ENCODE measurements at places on chromosomes 4 and X.

DNA sequence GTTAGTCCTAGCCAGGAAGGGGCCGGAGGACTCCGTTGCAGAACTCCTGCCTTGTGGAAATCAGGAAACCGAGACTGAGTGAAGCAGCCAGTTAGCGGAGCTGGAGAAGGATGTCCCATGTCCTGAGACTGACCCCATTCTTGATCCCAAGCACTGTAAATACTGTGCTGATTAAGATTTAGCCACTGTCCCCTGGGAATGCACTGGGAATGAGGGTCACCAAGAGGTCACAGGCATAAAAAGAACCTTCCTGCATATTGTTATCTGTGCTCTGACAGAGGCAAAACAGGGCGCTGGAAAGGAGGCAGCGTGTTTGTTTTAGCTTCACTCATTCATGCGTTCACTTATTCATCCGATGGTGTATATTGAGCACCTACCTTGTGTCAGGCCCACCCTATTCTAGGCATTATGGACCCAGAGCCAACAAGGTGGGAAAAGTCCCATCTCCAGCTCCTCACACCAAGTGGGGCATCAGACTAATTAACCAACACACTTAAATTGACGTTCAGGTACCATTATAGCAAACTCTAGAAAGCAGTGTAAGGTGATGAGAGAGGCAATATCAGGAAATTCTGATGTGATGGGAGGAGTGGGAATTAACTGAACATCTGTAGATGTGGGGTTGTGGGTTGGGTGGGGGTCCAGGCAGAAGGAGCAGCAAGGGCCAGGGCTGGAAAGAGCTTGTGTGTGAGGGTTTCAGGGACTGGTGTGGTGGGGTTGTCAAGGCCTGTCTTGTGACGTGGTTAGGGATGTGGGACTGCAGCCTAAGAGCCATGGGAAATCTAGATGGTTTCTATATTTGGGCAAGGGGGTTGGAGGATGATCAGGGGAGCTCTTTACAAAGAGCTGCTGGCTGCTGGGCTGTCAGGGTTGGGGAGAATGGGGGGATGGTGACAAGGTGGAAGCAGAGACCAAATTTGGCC is 10.6 kb upstream of the SLC2A9 start:
- DNase-seq, result no peak

DNA sequence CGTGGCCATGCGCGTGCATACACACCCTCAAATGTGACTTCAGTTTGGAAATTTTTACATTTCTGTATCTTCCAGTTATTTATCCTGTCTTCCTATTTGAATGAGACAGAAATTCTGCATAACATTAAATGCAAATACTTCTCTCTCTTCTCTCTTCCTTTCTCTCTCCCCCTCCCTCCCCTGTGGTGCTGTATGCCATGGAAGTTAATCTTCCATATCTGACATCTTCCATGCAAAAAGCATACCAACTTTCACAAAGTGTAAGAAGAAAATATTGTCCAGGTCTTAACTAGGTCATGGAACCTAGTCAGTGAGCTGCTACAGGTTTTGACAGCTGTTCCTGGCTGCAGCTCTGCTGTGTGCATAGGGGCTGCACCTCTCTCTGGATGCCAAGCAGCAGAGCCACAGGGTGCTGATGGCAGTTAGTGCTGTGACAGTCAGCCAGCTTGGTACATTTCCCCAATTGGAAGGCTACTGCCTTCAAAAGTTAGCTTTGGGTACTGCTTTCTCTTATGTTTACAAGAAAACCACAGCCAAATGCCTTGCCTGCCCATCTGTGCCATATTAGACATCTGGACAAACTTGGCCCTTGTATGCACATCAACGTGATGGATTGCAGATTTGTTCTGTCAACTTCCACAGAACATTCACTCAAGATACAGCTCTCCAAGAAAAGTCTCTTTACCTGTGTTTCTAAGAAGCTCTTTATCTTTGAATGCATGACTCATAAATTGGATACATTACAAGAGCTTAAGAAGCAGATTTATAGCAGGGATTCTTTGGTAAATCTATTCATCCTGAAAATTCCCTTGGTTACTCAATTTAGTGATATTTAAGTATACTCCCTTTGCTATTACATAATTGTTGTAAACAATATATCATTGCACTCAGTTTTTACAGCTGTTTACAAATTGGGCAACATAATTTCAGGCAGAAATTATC is 623.8 kb downstream of the EPHA5 start:
- DNase-seq, result no peak

GRCh38 chr4:48064349-48064748 is 47.8 kb downstream of the NIPAL1 start:
- no peak for DNase-seq

GRCh38 chr4:40564004-40564403 is 65.7 kb downstream of the RBM47 start:
- DNase-seq, result peak; percentile 77

- no peak for DNase-seq
Measured at GRCh38 chr4:27022963-27023362, 162.3 kb downstream of the STIM2 start.

DNA sequence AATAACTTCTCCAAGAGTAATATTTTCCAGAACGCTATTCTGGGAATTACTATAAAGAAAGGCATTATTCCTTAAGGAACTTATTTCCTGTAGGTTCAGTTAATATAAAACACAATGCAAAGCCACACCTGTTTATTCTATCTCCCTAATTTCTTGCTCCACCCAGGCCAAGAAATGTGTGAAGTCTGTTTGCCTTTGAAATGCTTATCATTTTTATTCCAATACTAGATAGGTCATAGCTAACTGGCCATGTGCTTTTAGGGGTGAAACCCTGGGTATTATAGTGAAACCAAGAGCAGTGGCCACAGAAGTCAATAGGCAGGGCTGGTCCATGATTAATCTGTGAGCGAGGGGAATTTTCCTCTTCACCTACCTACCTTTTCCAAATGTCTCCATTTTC is 14.8 kb downstream of the CXCL3 start:
- no peak for DNase-seq

DNA sequence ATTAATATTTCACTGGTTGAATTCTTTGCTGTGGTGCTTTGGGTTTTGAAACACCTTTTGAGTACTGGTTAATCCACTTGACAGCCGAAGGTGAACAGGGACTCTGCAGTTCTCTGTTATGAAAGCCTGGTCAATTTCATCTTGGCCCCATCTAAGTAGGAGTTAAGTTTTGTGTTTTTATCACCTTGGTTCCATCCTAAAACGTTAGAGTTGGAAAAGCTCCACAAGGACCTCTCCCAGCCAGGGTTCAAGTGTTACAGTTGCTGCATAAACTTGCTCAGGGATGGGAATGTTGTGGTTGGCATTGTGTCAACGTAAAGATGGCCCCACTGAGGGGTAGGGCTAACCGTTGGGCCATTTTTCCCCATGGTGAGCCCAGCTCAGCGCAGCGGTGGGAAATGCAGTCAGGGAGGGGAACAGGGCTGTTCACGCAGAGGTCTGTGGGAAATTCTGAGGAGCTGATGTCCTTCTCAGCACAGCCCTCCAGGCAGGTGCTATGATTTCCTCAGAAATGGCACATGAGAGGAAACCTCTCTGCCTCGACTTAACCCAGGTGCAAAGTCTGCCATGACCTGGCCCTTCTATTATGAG is 188.7 kb downstream of the STIM2 start:
- DNase-seq, result no peak

- DNase-seq, result no peak
Measured at GRCh38 chrX:131845201-131845600, 177.9 kb upstream of the STK26 start.

DNA sequence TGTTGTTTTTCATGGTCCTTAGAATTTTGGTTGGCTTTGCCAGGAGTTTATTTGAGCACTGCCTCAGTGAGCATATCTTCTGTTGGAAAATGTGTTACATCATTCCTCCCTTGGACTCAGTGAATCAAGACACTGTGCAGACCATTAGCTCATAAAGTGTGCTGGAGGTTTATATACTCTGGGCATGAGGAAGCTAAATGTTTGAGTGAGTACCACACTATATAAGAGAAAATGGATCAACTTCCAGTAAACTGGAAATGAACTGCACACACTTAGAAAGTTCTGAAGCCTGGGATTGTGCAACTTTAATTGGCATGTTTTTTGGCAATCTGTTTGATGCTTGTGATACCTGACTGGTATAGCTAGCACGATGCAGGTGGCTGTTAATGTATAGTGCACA is 75.9 kb downstream of the LIMCH1 start:
- DNase-seq, result no peak

- no peak for DNase-seq
Measured at GRCh38 chr4:6502147-6502546, 29.7 kb upstream of the PPP2R2C start.

- no peak for DNase-seq
Measured at GRCh38 chr4:155759372-155760252, 791 bp downstream of the GUCY1B1 start.

DNA sequence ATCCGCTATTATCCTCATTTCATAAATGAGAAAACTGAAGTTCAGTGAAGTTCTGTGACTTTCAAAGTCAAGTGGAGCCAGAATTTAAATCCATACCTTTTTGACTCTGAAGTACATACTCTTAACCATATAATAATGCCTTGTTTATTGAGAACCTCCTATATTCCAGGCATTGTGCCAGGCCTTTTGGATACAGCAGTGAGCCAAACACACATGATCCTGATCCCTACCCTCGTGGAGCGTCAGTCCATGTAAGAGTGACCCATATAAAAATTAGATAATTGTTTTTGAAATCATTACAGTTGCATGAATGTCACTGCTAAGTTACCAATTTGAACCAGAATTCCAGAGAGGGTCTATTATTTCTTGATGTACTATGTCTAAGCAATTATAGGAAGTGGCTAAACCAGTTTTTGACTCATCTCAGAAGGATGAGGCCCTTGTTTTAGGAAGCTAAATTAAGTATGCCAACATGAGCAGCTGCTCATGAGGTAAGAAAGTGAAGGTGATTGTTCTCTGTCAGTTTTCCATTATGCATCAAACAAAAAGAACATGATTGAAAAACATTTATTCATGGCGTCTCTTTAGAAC is 289.5 kb downstream of the GLUD2 start:
- no peak for DNase-seq

- DNase-seq, result no peak
Measured at GRCh38 chr4:3411676-3412075, 30.1 kb upstream of the HGFAC start.

DNA sequence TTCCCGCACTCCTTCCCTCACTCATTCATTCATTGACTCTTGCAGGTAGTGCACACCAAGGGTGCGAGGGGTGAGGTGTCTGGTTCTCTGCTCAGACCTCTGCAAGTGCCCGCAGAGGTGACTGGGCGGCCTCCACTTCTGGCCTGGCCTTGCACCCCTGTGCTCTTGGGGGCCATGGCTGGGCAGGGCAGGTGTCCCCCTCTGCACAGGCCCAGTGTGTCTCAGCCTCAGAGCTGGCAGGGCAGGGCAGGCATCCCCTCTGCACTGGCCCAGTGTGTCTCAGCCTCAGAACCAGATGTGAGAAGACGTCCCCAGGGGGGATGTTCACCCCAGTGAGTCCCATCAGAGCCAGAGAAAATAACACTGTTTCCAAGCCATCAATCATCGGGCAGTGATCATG is 16.8 kb downstream of the CPZ start:
- no peak for DNase-seq

GRCh38 chrX:68840256-68840655 is 11.4 kb downstream of the EFNB1 start:
- no peak for DNase-seq

- DNase-seq, result no peak
Measured at GRCh38 chr4:46924789-46925529, 15.9 kb upstream of the COX7B2 start.

DNA sequence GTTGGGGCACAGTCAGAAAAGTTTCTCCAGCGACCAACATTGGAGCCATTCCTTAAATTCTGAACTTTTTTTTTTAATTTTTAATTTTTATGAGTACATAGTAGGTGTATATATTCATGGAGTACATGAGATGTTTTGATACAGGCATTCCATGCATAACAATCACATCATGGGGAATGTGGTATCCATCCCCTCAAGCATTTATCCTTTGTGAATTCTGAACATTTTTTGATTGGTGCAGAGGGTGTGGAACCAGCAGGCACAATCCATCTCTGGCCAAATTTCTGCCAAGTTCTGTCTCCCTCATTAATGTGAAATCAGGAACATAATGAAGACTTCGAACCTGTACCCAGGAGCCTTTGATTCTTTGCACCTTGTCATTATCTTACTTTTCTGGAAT is 267.0 kb downstream of the FRMPD4 start:
- no peak for DNase-seq

DNA sequence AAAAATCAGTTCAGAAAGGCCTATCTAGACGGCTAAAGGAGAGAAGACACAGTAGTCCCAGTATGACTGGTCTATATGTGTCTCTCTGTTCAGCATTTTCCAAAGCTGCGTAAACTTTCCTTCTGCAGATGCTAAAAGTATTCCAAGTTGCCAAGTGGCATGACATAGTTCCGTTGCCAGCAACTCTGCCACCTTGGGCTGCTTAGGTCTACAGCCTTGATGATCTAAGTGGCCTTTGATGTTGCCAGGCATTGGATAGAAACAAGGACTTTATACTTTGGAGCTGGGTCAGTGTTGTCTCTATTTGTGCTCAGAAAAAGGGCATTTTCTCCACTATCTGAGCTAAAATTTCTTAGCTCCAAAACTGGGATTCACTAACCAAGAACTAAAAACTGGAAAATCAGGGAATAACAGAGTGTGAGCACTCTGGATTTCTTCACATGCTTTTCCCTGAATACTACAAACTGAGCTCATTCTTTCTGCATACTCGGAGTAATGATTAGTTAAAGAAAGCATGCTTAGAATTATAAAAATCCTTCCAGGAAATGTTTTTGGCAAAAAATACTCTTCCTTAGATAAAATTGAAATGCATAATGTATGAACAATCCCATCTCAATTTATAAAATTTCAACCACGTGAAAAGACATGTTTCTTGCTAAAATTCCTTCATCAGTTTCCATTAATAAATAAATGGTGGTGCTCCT is 191.4 kb downstream of the ADAMTS3 start:
- no peak for DNase-seq

- no peak for DNase-seq
Measured at GRCh38 chr4:11698846-11699590, 270.3 kb upstream of the HS3ST1 start.

DNA sequence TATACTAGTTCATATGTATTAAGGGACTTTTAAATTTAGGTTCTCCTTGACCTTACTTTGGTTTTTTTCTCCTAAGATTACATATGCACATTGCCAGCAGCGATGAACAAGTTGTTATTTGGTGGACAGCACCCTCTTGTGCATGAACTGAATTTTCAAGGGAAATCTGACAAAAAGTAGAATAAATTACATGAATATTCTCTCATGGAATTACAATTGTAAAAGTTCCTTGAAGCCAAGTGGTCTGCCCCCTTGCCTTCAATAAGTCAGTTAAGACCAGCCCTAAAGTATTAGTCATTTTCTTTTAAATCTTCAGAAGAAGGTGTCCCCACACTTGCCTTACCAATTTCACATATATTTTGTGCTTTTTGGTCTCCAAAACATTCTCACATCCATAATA is 30.7 kb upstream of the SMARCA5 start:
- no peak for DNase-seq

Measured in GF-D8 (cell line).